Stimulated activated CD8-positive, alpha-beta memory T cell treated with anti-CD3 and anti-CD28 coated beads, Interleukin-4, amount 100 ng/mL, for 4 hours (primary cell): ENCODE measurements at places on chromosomes 3 and 15.

- no peak for DNase-seq
These were observed 72.0 kb upstream of the MAP4 start for GRCh38 chr3:48088056-48088748.

- no peak for DNase-seq
These were observed 22.7 kb downstream of the ABHD6 start for GRCh38 chr3:58260261-58260731.

DNA sequence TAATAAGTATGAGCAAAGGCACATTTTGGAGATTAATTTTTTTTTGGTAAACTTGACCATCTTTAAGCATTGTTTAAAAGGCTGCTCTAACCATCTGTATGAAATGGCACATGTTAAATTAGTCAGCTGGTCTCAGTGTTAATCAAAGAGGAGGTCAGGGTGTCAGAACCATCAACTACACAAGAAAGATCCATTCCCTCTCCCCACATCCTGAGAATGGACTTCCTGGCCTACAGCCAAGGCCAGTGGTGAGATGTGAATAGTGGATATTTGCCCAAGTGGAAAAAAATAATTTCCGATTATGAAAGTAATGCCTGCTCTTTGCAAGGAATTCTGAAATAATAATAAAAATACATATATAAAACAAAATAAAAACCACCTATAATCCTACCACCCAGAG, 641.7 kb downstream of the NR2F2 start:
- DNase-seq: no peak

DNA sequence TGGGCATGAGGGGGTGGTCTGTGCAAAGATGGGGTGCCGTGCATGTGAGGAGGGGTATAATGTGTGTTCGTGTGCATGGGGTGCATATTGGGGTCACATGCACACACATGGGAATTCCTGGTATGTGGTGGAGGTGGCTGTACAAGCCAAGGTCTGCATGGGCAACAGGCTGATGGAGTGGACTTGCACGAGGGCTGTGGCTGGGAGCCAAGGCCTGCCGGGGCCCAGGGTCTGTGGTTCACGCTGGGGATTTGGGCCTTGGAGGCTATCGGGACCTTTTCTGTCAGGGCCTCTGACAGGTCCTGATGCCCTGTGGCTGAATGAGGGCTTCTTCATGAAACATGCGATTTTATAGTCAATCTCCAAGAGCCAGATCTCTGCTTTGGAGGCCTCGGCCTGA, 9.8 kb upstream of the PLXND1 start:
- DNase-seq: no peak

DNA sequence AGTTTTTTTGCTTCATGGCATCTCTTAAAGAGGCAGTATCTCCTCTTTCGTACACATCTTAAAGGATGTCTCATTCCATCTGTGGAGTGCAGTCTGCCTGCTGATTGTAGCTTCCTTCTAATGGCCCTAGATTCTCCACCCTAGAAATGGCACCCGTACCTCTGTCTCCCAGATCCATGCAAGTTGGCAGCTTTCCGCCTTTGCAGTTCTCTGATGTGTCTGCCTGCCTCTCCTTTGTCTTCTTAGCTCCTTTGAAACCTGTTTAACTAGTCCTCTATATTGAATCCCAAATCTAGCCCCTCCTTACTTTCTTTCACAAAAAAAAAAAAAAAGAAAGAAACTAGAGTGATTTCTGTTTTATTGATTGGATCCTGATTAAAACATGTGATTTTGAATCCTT, 1025.0 kb downstream of the ZPLD1 start:
- DNase-seq: no peak

GRCh38 chr3:156705761-156706616, 31.6 kb downstream of the TIPARP start:
- DNase-seq: no peak

DNA sequence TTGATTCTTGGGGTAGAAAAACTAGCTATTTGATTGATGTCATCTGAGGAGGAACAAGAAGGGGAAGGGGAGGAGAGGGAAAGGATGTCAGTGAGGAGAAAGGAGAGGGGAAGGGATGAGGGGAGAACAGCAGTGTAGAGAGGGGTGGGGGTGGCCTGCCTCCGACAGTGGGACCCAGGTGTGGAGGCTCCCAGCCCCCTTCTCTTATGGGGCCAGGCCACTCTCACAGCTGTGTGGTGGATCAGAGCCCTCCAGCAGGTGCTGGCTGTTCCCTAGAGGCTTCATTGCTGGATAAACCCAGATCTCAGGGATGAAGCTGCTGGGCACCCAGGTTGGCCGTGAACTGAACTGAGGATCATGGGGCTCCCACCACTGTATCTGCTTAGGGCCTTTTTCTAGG, 264.5 kb downstream of the CHST2 start:
- no peak for DNase-seq

DNA sequence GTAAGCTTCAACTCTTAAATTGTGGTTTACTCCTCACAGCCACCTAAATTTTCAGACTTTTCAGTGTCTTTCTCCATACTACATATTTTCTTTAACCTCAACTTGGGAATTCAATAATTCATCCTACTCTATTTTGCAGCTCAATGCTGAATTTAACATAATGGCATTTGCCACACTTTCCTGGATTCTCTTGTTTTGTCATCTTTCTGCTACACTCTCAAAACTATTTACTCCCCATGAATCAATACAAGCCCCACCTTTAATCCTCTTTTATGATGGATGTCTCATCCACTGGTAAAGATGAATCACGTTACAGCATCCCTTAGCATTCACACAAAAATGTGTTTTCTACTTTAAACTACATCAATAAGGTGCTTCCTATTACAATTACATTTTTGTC, 19.6 kb upstream of the CHMP2B start:
- DNase-seq: no peak

- DNase-seq: no peak
These were observed 134.2 kb upstream of the LIPC start for GRCh38 chr15:58297639-58298038.

GRCh38 chr3:122918576-122919290, 108.8 kb downstream of the SEMA5B start:
- DNase-seq: no peak

DNA sequence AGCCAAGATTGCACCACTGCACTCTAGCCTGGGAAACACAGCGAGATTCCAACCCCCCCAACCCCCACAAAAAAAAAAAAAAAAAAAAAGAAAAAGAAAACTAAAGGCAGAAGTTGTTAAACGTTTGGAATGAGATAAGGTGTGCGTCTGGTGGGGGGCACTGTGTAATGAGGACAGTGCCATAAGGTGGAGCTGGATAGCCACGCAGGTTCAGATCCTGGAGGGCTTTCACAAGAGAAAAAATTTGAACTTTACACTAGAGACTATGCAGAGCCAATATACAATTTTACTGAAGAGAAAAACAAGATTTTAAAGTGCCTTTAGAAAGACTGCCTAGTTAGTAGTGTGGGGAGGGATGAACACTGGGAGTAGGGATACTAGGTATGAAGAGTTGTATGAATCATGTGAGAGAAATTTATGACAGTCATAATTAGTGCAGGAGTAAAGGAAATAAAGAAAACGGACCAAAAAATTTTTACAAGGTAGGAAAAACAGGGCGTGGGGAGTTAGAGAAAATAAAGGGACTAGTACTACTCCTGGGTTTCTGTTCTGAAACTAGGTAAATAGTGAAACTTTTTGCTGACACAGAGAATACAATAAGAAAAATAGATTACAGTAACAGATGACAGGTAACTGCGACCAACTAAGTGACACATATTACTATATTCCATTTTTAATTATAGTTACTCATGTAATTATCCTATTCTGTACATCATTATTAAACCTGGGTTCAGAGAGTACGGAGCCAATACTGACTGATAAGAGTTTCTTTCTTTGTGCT, 108.1 kb downstream of the PEAK1 start:
- no peak for DNase-seq

- no peak for DNase-seq
These were observed 127.5 kb downstream of the BDH1 start for GRCh38 chr3:197428117-197428801.

- no peak for DNase-seq
These were observed 76.8 kb upstream of the C15orf61 start for GRCh38 chr15:67444100-67444499.

GRCh38 chr15:100725121-100726069, 123.0 kb downstream of the ASB7 start:
- no peak for DNase-seq

DNA sequence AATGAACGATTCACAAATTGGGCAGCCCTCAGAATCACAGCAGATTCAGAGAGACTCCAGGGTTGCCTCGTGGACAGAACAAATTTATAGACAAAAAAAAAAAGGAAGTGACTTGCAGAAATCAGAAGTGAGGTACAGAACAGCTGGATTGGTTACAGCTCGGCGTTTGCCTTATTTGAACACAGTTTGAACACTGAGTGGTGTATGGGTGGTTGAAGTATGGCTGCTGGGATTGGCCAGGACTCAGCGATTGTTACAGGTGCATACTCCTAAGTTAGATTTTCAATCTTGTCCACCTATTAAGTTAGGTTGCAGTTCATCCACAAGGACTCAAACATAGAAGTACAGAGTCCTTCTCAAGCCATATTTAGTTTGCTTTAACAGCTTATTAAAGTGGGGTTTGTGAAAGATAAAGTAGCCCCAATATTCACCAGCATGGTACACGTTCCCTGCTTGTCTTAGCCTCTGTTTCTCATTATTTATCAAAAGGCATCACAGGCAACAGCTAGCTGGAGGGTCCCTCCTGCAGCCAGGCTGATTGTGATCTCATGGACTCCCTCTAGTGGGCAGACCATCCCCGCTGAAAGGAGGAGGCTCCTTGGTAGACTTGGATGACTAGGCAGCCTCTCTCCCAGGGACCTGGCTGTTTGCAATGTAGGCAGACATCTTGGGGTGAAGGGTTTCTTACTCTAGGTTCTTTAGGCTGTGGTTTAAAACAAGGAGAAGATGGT, 17.6 kb upstream of the ALDH1L1 start:
- no peak for DNase-seq

- no peak for DNase-seq
These were observed 2.6 kb downstream of the ITIH4 start for GRCh38 chr3:52827866-52828376.

DNA sequence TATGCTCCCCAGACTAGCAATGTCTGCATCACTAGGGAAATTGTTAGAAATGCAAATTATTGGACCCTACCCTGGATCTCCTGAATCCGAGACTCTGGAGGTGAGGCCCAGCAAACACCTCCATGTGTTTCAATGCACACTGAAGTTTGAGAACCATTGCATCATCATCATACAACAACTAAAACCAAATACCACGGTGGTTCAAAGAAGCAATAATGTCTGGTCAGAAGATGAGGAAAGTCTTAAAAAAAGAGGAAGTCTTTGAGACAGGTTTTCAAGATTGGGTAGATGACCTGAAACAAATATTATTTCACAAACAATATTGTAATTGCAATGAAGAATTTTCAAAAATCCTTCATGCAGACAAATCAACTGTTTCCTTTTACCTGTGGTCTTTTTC, 60.3 kb upstream of the TRA2B start:
- DNase-seq: no peak

DNA sequence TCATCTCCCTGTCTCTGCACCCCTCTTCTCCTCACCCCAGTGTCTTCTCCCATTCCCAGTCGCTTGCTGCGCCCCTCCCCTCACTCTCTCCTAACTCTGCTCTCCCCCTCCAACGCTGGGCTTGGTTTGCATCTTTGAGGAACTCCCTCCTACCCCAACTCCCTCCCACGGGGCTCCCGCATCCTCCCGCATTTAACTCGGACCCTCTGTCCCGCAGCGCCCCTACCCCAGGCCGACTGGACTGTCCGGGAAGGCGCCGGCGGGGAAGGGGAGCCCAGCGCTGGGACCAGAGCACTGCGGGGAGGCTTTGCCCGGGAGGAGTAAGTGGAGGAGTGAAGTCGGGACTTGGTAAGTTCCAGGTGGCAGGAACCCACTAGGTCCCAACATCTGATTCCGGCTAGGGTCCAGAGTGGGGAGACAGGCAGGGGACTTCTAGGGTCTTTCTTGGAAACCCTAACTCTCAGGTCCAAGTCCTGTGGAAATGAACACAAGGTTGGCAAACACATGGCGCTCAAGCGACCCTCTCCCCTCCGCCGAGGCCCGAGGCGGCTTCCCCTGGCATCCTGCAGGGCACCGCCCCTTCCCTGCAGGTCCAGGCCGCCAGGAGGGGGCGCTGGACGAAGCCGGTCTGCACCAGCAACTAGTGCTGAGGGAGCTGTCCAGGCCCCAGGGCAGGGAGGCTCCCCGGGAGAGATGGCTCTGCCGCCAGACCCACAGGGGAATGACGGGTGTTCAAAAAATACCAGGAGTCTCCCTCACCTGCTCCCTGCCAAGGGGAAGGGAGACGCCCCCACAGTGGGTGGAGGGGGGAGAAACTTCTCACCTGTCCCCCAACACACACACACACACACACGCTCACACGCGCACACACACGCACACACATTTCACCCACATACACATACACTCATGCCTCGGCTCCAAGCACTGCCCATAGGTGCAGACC, 53.2 kb downstream of the LHFPL4 start:
- peak; percentile 12 for DNase-seq

- DNase-seq: no peak
These were observed 100.8 kb upstream of the ALDH1A3 start for GRCh38 chr15:100778831-100779288.

DNA sequence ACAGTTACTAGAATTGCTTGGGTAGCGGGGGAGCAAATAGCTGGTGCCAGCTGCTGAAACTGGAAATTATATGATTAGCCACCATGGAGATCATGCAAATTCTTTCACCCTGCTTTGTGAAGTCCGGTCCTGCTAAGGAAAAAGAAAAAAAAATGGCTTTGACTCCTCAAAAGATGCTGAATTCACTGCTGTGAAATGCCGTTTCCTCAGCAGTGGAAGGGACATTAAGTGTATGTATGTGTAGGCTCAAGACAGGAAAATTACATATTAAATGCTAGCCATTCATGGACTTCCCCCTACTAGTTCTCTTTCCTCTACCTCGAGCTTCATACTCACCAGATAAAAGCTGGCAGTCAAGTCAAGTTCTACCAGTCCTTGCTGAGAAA, 81.9 kb upstream of the ZBED2 start:
- no peak for DNase-seq

DNA sequence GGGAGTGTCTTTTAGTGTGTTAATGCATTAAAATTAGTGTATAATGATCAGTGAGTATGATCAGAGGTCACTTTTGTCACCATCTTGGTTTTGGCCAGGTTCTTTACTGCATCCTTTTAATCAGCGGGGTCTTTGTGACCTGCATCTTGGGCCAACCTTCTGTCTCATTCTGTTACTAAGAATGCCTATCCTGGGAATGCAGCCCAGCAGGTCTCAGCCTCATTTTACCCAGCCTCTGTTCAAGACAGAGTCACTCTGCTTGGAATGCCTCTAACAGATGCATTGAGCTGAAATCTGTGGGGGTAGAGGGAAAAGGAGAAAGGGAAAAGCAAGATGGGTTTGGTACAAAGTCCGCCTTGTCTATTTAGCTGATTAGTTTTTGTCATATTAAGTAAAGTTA, 5.3 kb upstream of the BLOC1S6 start:
- no peak for DNase-seq

- DNase-seq: no peak
These were observed 9.9 kb upstream of the SH3BP5 start for GRCh38 chr3:15342246-15342645.

GRCh38 chr3:112132975-112133448, at the start of gene GCSAM:
TSS of gene GCSAM (minus strand) at chr3:112133248. CDS start at chr3:112133120, 128 bp downstream.
- DNase-seq: peak; percentile 31

GRCh38 chr3:25137606-25138005, 290.5 kb upstream of the RARB start:
- DNase-seq: no peak

- no peak for DNase-seq
These were observed 110.0 kb downstream of the ARNT2 start for GRCh38 chr15:80514071-80514780.

- no peak for DNase-seq
These were observed 29.3 kb upstream of the ST3GAL6 start for GRCh38 chr3:98733812-98734281.
